ENCODE measurements at places on chromosomes 6 and 20. TPM values are rescaled to one million over a fixed set of nuclear protein-coding genes. Genes with fewer than 3 reads are reported as not detected.

Gene SALL4
- total RNA-seq = not detected

Gene TRIM10
- not detected for total RNA-seq

Gene ECT2L
- total RNA-seq = not detected

Gene MMP24
- total RNA-seq = under 0.01 TPM

Gene CCN6
- 0.31 TPM for total RNA-seq

Gene RHAG
- not detected for total RNA-seq

Gene SPAG4
- 3.5 TPM for total RNA-seq

Gene STMND1
- not detected for total RNA-seq

Gene PRSS16
- total RNA-seq = 12.2 TPM

Gene NDRG3
- total RNA-seq = 21.8 TPM

Gene INSM1
- total RNA-seq = not detected

Gene MUC21
- not detected for total RNA-seq

Gene MANEA
- 8.2 TPM for total RNA-seq
